Midbrain (tissue), 1 donor: ENCODE measurements at places on chromosomes 7 and 10.

DNA sequence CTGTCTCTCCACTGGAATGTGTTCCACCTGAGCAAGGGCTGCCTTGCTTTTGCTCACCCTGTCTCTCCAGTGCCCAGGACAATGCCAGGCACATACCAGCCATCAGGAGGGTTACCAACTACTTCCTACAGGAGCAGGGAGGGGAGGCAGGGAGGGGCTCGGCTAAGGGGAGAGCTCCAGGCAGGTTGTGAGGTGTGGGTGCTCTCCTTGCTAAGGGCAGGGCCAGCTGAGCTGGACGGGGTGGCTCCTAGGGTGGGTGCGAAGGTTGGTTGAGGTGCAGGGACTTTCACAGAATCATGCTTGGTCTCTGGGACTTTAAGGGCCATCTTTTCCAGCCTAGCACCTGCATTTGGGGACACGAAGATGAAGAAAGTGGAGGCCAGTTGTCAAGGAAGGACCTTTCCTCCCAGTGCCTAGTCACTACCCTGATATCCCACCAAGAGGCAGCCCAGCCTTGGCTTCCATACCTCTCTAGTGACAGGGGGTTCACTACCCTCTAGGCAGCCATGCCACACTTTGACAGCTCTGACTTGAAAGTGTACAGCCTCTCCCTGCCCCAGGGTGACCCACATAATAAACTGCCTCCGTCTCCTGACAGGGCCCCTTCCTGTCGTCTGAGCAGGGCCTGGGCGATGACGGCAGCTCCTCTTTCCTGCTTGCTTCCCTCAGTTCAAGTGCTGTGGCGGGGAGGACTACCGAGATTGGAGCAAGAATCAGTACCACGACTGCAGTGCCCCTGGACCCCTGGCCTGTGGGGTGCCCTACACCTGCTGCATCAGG is 46.5 kb downstream of the TSPAN15 start:
- no peak for DNase-seq

GRCh38 chr7:99672573-99672972 is 7.2 kb downstream of the CYP3A5 start:
- DNase-seq: no peak

DNA sequence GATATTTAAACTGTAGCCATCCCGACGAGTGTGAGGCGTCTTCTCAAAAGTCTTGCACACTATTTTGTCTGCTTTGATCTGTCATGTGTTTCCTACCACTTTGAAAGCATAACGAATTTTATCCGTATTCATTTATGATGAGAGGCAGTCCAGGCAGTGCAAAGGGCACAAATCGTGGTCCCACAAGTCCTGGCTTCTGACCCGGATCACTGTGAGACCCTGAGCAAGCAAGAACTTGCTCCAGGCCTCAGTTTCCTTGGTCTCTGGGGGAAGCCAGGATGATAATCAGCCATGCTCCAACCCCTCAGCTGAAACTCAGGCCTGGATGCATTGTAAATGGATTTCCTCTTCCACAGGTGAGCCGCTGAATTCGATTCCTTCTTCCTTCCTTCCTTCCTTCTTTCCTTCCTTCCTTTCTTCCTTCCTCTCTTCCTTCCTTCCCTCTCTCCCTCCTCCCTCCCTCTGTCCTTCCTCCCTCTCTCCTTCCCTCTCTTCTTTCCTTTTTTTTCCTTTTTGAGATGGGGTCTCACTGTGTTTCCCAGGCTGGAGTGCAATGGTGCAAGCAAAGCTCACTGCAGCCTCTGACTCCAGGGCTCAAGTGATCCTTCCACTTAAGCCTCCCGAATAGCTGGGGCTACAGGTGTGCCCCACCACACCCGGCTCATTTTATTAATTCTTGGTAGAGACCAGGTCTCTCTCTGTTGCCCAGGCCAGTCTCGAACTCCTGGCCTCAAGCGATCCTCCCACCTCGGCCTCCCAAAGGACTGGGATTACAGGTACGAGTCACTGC is 18.4 kb upstream of the ZKSCAN1 start:
- no peak for DNase-seq

DNA sequence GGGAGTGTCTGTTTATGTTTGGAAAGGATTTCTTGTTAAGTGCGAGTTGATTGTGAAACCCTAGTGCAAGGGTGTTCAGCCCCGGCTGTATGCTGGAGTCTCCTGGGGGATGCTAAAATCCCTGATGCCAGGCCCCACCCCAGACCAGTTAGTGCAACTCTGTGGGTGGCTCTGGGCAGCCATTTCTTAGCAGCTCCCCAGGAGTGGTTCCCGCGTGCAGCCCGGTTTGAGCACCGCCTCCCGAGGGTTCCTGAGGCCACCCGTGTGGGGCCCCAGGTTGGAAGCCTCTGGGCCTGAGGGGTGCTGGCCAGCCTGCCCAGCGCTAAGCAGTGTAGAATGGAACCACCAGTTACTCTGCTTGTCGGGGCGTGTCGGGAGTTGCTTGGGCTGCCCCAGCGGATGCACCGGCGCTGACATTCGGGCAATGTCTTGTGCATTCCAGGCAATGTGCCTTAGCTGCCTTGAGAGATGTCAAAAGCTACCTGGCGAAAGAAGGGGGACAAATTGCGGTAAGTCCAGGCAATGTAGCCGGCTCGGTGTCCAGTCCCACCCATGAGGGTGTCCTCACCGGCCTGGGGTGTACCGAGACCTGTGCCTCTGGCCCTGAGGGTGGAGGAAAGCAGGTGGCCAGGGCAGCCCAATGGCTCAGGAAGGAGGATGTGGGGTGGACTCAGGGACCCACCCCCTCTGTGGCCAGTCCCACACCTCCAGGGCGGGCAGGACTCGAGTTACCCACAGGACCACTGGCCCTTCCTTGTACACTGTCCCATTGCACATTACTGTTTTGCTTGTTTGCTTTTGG is 13.2 kb downstream of the PFKFB3 start:
- DNase-seq: no peak

DNA sequence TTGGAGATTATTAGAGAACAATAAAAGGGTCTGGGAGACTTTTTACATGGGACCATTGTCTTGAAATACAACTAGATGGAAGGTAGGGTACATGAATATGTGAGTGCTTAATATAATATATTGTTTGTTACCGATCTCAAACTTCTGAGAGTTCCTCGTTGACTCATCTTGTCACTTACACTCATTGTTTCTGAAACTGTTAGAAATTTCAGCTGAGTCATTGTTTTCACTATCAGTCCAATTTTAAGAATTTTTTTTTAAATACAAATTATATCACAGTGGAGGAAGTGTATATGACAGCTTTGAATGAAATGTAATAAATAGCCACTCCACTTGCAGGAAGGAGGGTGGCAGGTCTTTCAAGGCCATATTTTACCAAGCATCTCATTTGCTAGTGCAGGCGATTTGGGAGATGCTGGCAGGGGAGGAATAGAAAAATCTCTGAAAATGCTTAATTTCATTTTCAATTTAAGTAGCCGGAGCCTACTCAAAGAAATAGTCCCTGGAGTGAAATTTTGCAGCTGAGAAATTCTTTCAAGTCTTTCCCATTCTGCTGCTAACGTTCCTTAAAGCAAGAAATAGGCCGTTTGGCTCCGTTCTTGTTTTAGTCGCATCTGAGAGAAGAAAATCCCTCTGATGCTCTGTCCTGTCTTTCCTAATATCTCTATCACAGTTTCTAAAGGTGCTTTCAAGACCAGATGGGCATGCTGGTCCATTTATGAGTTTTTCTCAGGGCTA is 1404.2 kb upstream of the CELF2 start:
- no peak for DNase-seq

DNA sequence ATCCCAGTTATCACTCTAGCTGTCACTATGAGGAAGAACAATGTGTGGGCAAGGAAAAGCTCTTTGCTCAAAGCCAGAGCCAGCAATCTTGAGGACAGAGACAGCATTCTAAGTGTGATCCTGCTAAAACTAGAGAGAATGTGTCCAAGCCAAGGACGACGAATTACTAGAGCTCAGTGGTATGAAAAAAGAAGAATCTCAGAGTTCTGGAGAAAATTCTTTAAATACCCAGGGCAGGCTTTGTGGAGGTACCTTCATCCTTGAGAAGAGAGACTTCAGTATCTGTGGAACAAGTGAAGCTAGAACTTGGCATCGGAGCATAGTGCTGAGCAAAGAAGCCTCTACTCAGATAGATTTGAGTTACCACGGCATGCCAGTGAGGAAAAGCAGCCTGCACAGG is 209.8 kb downstream of the TRIL start:
- no peak for DNase-seq

DNA sequence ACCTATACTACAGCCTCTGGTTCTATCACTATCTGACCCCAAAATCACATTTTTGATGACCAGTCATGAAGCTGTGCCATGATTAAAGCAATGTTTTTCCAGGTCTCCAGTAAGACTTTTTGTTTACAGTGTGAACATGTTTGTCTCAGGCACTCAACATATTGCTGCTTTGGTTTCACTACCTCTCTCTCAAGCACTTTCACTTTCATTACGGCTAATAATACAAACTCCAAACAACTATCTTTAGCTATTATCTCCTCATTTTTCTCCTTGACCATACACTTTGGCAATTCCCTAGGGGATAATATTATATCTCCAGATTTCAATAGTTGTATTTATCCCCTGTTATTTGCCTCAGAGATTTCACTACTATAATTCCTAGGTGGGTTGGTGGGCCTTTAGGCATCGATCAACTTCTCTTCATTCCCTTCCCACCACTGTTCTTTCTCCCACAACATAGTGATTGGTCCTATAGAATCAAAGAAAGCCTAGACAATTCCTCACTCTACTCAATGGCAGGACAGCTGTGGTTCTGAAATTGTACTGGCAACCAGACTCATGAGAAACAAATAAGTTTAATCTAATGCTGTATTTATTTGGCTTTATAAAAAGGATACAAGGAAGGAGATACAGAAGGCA is 261.4 kb upstream of the ZWINT start:
- DNase-seq: no peak

DNA sequence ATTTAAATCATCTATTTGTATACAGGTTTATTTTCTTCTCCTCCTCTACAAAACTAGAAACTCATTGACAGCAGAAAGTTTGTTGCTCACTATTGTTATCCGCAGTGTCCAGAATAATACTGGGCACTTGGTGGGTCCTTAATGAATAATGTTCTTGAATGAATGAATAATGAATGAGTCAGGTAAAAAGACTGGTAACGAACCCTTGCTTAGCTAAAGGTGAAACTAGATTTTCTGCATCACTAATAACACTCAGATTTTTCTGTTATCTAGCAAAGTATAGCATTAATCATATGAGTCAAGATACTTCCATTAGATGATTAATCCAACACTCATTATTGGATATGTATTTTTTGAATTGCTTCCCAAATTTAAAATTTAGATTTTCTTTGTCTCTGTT is 953.2 kb downstream of the SORCS3 start:
- DNase-seq: no peak
